ENCODE measurements at places on chromosomes 2 and 18. TPM values are rescaled to one million over a fixed set of nuclear protein-coding genes. Genes with fewer than 3 reads are reported as not detected.

The SPRED2 gene
- 18.5 TPM for total RNA-seq

DNA sequence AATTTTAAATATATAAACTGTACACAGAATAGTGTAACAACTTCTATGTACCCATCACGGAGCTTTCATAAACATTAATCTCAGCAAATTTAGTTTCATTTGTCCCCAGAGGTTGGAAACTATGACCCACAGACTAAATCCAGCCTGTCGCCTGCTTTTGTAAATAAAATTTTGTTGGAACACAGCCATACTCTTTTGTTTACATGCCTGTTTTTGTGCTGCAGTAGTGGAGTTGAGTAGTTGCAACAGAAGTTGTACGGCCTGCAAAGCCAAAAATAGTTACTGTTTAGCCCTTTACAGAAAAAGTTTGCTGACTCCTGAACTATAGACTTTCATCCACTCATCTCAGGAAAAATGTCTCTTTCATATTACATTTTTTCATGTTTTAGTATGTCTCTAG, 39.8 kb downstream of the RBM45 start:
- peaks cover 4% of the 10 kb centered on the region for H3K27me3 ChIP-seq
- no peaks in the 10 kb centered on the region for H3K36me3 ChIP-seq
- H3K4me3 ChIP-seq: no peak overlapping the region
- no peak for DNase-seq

- peaks cover 7% of the 10 kb centered on the region for H3K4me1 ChIP-seq
- no peaks in the 10 kb centered on the region for H3K27me3 ChIP-seq
- H3K36me3 ChIP-seq: peaks cover 26% of the 10 kb centered on the region
- peak; percentile 74 for DNase-seq
Observed at GRCh38 chr18:2912357-2913299, 65.8 kb downstream of the EMILIN2 start.

The CREG2 gene
- total RNA-seq: 1.3 TPM

- no peak overlapping the region for H3K4me3 ChIP-seq
- DNase-seq: peak; percentile 46
- peaks cover 1% of the 10 kb centered on the region for H3K4me1 ChIP-seq
Observed at GRCh38 chr2:233112776-233113452, 52.8 kb downstream of the INPP5D start.

The C18orf54 gene
- 0.80 TPM for total RNA-seq

The CNDP1 gene
- 0.21 TPM for total RNA-seq

The CSRNP3 gene
- 7.2 TPM for total RNA-seq

DNA sequence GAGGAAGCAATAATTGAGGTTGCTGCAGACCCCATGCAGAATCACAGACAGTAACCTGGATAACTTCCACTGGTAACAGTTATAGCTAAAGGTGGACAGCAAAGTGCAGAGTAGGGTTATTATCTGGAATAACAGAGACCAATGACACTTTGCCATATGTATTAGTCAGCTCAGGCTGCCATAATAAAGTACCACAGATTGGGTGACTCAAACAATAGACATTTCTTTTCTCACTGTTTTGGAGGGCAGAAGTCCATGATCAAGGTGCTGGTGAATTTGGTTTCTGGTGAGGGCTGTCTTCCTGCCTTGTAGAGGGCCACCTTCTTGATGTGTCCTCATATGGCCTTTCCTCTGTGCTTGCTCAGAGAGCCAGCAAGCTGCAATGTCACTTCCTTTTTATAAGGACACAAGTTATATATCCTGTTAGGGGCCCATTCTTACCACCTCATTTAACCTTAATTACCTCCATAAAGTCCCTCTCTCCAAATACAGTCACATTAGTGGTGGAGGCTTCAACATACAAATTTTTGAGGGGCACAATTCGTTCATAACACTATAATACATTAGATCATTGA, 191.0 kb upstream of the LRP1B start:
- no peak overlapping the region for H3K4me3 ChIP-seq
- H3K27ac ChIP-seq: no peak overlapping the region
- no peaks in the 10 kb centered on the region for H3K36me3 ChIP-seq
- no peaks in the 10 kb centered on the region for H3K4me1 ChIP-seq
- DNase-seq: no peak
- no peaks in the 10 kb centered on the region for H3K27me3 ChIP-seq

DNA sequence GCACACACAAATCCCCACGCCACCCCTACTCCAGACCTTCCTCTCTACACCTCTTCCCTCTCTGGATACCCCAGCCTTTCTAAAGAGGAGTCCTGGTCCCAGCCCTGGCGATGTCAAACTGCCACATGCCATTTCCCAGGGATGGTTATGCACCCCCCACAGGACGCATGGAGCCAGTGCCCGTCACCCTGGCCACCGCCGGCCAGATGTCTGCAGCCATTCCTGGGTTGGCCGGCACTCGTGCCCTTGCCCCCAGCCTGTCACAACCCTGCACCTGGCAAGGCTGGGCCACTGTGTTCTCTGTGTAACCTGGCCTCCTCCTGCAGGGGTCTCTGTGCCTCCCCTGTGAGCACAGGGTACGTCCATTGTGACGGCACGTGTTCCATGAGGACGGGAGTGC, 58.1 kb upstream of the NFATC1 start:
- H3K4me3 ChIP-seq: no peak overlapping the region
- H3K36me3 ChIP-seq: peaks cover 44% of the 10 kb centered on the region
- no peaks in the 10 kb centered on the region for H3K27me3 ChIP-seq
- DNase-seq: no peak

The ANKRD30BL gene
- total RNA-seq: not detected

- peaks cover 2% of the 10 kb centered on the region for H3K36me3 ChIP-seq
- H3K27me3 ChIP-seq: no peaks in the 10 kb centered on the region
- H3K4me3 ChIP-seq: no peak overlapping the region
Observed at GRCh38 chr18:24177499-24178133, 38.8 kb downstream of the CABYR start.

- H3K36me3 ChIP-seq: no peaks in the 10 kb centered on the region
- no peak for DNase-seq
- H3K27me3 ChIP-seq: no peaks in the 10 kb centered on the region
Observed at GRCh38 chr2:227503433-227504406, 31.8 kb downstream of the AGFG1 start.

The IL18R1 gene
- 3.3 TPM for total RNA-seq

The SERPINB4 gene
- 0.60 TPM for total RNA-seq

DNA sequence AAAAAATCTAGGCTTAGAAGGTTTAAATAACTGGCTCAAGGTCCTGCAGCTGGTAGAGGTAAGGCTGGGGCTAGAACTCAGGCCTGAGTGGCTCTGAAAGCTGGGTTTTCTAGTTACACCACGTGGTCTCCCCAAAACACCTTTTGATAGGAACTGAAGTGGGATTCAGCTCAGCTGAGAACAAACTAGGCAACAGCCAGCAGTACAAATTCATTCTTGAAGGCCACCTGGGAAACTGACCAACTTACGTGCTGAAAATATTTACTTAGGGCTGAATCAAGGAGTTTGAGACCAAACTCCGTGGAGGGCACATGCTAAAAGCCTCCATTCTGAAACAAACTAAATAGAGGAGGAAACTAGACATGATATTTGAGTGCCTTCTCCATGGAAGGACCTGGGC, 67.2 kb downstream of the AOX1 start:
- no peaks in the 10 kb centered on the region for H3K27me3 ChIP-seq
- peaks cover 20% of the 10 kb centered on the region for H3K36me3 ChIP-seq
- no peak for DNase-seq
- no peak overlapping the region for H3K27ac ChIP-seq
- no peaks in the 10 kb centered on the region for H3K4me1 ChIP-seq

GRCh38 chr2:241788572-241788971, 11.9 kb downstream of the GAL3ST2 start:
- H3K27me3 ChIP-seq: no peaks in the 10 kb centered on the region
- H3K27ac ChIP-seq: no peak overlapping the region
- H3K4me1 ChIP-seq: no peaks in the 10 kb centered on the region
- no peak for DNase-seq
- H3K36me3 ChIP-seq: no peaks in the 10 kb centered on the region

The TUBA3D gene
- total RNA-seq: not detected

GRCh38 chr18:56214706-56215105, 423.7 kb downstream of the TXNL1 start:
- no peak overlapping the region for H3K4me3 ChIP-seq
- no peak overlapping the region for H3K27ac ChIP-seq

GRCh38 chr2:170819680-170820664, 3.3 kb downstream of the GAD1 start:
- H3K36me3 ChIP-seq: no peaks in the 10 kb centered on the region
- H3K4me3 ChIP-seq: peak overlapping the region; percentile 33
- DNase-seq: no peak

- H3K27ac ChIP-seq: no peak overlapping the region
- H3K4me1 ChIP-seq: no peaks in the 10 kb centered on the region
- no peaks in the 10 kb centered on the region for H3K36me3 ChIP-seq
- H3K27me3 ChIP-seq: no peaks in the 10 kb centered on the region
Observed at GRCh38 chr18:70781860-70782453, 493.1 kb downstream of the SOCS6 start.

DNA sequence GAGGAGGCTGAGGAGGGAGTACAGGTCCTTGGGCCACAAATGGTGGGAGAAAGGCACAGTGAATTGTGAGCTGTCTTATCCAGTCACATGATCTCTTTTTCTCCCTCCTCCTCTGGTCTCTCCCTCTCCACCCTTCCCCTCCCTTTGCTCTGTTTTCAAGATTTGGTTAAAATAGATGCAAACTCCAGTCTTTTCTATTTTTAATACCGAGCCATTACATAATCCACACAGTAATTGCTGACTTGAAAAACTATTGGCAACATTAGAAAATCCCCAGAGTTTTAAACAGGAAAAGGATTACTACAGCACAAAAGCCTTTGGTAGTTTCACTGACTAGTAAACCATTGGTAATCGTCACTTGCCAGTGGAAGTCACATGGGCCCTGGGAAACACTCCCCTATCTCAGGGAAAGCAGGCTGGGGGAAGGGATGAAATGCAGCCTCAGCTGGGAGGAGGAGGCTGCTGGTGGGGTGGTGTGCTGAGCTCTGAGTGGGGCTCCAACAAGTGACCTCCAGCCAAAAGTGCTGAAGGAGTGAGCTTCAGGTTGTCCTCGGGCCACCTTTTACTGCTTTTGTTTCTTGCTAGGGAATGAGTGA, 57.4 kb upstream of the PCBP1 start:
- no peak overlapping the region for H3K4me3 ChIP-seq
- H3K27me3 ChIP-seq: no peaks in the 10 kb centered on the region
- DNase-seq: no peak
- H3K27ac ChIP-seq: peak overlapping the region; percentile 36
- peaks cover 21% of the 10 kb centered on the region for H3K4me1 ChIP-seq

GRCh38 chr2:216503159-216503629, 4.5 kb downstream of the RPL37A start:
- H3K4me1 ChIP-seq: peaks cover 24% of the 10 kb centered on the region
- H3K36me3 ChIP-seq: peaks cover 54% of the 10 kb centered on the region
- H3K27me3 ChIP-seq: no peaks in the 10 kb centered on the region

- H3K27me3 ChIP-seq: no peaks in the 10 kb centered on the region
- H3K27ac ChIP-seq: no peak overlapping the region
- no peak for DNase-seq
- no peak overlapping the region for H3K4me3 ChIP-seq
- H3K4me1 ChIP-seq: peaks cover 10% of the 10 kb centered on the region
Observed at GRCh38 chr2:175926272-175926671, 75.8 kb downstream of the LNPK start.

The HYCC2 gene
- 26.8 TPM for total RNA-seq

The AKAIN1 gene
- not detected for total RNA-seq

The IL1F10 gene
- total RNA-seq: 16.1 TPM

DNA sequence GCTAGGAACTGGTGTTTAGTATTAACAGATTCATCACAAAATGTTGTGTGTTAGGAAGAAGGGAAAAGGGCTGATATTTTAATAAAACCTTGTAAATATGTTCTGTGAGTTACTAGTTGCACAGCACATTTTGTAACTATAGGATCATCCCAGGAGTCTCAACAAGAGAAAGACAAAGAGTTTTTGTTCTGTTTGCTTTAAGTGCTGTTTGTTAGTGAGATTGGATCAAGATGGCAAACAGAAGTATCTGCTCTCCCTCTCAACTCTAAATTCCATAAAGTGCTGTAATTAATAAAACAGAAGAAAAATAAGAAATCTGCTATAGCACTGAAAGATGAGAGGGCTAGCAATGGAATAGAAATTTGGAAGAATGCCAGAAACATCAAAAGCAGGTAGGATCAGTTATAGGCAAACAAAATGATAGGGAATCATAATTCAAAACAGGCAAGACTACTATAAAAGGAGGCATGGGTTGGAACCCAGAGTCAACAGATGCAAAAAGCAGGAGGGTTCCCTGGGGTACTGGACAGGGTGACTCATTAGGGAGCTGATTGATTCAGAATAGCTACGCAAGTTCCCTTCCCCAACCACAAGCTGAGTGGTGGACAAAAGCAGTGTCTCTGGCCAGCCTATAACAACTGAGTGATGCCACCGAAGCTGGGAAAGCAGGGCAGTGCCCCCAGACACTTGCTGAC, 75.8 kb downstream of the DYNC1I2 start:
- H3K27ac ChIP-seq: no peak overlapping the region
- H3K27me3 ChIP-seq: no peaks in the 10 kb centered on the region
- no peak for DNase-seq
- peaks cover 23% of the 10 kb centered on the region for H3K36me3 ChIP-seq

The CFAP221 gene
- not detected for total RNA-seq

DNA sequence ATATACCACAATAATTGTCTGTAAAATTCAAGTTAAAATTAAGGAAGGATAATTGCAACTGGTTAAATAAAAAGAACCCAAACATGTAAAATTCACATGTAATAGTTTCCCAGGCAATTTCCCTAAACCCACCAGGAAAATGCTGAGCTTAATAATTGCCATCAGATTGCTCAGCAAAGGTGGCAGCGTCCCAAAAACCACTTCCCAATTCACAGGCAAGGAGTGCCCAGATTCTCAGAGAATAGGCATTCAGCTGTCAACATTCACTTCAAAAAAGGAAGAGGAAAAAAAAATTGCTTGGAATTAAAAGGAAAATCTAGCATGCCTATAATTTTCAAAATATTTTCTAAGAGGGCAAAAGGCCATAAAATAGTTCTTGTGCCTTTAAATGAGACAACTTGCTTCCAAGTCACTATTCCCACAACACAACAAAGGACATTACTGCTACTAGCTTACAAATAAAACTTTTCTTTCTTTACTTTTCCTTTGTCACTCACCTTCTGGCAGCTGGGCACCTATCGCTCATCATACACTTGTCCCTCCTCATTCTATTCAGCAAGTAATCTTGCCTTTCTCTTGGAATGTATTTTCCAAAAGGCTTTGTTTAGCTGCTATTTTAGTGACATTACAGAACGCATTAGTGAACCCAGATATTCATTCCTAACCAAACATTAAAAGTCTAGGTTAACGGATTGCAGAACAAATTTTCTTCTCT, 15.2 kb downstream of the SRBD1 start:
- H3K4me1 ChIP-seq: peaks cover 10% of the 10 kb centered on the region
- no peak for DNase-seq
- H3K36me3 ChIP-seq: peaks cover 31% of the 10 kb centered on the region

The SERPINE2 gene
- 7.0 TPM for total RNA-seq

GRCh38 chr18:49648326-49648725, 86.5 kb downstream of the LIPG start:
- H3K27ac ChIP-seq: no peak overlapping the region
- H3K27me3 ChIP-seq: no peaks in the 10 kb centered on the region
- DNase-seq: no peak
- peaks cover 18% of the 10 kb centered on the region for H3K4me1 ChIP-seq

DNA sequence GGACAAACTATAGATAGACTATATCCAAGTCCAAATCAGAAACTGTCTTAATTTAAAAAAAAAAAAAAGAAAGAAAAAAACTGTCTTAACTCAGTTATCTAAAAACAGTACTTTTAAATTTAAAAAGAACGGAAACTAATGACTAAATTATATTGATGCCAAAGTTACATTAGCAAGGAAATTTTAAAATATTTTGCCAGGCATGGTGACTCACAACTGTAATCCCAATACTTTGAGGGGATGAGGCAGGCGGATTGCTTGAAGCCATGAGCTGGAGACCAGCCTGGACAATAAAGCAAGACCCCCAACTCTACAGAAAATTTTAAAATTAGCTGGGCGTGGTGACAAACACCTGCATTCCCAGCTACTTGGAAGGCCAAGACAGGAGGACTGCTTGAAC, 30.9 kb downstream of the MEMO1 start:
- no peak overlapping the region for H3K27ac ChIP-seq
